ENCODE measurements at places on chromosomes 13 and 19.
A peak's percentile ranks its signal among the peaks of the same experiment; 100 is the strongest.

- peak; percentile 59 for DNase-seq
Measured at GRCh38 chr19:16051254-16052025, 24.9 kb upstream of the TPM4 start.

GRCh38 chr19:18533058-18533457 lies 10.3 kb downstream of the FKBP8 start:
- no peak for DNase-seq

DNA sequence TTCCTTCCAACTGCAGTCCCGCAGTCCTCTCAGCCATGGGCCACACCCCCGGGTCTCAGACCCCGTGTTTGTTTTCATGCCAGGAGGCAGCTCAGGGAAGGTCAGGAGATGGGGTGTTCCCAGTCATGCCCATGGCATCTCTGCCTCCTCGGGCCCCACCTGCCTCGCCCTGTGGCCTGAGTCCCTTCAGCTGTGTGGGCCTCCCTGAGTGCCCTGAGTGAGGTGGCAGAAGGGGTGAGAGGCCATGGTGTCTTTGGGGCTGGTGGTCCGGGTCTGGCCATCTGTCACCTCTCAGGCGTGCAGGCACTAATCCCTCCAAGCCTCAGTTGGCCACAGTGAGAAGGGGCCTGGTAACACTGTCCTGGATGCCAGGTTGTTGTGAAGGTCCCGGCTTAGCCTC lies 10.9 kb upstream of the KDM4B start:
- no peak for DNase-seq

GRCh38 chr13:101272886-101273285 lies 143.4 kb downstream of the NALCN start:
- no peak for DNase-seq

- no peak for DNase-seq
Measured at GRCh38 chr19:31307071-31307669, 42.1 kb downstream of the TSHZ3 start.

- DNase-seq, result no peak
Measured at GRCh38 chr19:46970815-46971214, 48.8 kb upstream of the NPAS1 start.

DNA sequence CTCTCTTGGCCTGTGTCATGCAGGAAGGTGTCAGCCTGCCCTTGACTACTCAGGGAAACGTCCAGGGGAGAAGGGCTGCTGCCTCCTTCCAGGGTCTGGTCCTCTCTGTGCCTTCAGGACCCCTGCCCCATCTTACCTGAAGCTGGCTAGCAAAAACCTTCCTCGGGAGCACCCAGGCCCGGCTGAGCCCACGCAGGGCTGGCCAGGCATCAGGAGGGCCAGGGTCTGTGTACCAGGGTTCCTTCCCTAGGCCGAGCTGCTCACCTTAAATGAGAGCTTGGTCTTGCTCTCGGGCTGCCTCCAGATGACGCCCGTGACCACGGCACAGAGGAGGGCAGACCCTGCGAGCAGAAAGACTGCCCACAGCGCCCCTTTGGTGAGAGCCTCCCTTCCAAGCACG lies 78.6 kb downstream of the SLC7A1 start:
- no peak for DNase-seq

DNA sequence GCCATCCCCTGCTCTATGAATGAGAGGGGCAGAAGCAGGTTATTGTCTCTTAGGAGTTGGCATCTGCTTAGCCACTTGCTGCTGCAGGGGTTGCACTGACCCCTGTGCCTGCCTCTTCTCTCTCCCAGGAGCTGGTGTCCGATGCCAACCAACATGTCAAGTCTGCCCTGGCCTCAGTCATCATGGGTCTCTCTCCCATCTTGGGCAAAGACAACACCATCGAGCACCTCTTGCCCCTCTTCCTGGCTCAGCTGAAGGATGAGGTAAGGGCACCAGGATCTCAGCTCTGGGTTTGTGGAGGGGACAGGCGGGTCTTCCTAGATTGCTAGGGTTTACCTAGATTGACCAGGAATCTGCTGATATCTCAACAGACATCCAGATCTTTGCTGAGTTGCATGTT lies 26.5 kb downstream of the PPP2R1A start:
- DNase-seq, result no peak

- DNase-seq, result no peak
Measured at GRCh38 chr13:74256969-74257368, 122.8 kb upstream of the KLF12 start.

DNA sequence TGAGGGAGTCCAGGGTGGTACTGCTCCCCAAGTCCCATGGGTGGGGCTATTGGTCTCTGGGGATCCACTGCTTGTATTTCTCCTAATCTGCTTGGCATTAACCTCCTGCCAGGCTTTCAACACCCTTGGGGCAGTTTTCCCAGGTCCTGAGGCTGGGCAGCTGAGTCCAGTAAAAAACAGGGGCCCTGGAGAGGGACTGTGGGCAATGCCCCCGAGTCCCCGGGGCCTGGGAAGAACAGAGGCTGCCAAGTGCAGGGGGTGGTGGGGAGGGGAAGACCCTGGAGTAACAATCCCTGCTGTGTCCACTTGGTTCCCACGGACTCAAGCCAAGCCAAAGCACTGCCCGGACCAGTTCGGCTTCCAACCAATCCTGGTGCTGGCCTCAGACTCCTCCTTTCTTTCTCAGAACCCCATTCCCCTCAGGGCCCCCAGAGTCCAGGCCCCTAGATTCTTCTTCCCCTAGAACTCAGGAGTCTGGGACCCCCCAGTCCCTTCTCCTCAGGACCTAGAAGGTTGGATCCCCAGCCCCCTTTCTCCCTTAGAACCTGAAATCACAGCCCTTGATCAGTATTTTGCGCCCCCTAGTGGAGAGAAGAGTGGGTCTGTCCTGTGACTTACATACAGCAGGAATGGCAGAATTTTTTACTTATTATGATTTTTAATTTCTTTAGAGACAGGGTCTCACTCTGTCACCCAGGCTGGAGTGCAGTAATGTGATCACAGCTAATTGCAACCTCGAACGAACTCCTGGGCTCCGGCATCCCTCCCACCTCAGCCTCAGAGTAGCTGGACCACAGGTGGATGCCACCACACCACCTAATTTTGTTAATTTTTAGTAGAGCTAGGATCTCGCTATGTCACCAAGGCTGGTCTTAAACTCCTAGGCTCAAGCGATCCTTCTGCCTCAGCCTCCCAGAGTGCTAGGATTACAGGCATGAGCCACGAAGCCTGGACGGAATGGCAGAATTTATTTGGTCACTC lies 3.7 kb upstream of the CLPTM1 start:
- DNase-seq, result peak; percentile 81

DNA sequence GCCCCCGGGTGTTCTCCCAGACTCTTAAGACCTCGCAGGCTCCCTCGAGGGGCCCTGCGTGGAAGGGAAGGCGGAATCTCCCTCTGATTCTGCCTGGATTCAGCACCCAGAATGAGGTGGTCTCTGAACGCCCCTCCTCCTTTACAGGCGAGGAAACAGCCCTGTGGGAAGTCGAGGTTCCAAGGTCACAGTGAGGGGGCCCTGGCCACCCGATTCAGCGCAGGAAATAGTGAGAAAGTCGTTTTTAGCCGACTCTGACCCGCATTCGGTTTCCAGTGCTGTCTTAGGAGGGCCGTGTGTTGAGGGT lies 1.1 kb downstream of the BSG start:
- no peak for DNase-seq

GRCh38 chr13:35475960-35476943 lies at the start of gene MAB21L1:
MAB21L1 (minus strand) TSS chr13:35476689; CDS start chr13:35476138, 551 bp downstream.
- DNase-seq, result peak; percentile 88

- no peak for DNase-seq
Measured at GRCh38 chr19:43913383-43913782, 21.7 kb downstream of the ZNF45 start.

DNA sequence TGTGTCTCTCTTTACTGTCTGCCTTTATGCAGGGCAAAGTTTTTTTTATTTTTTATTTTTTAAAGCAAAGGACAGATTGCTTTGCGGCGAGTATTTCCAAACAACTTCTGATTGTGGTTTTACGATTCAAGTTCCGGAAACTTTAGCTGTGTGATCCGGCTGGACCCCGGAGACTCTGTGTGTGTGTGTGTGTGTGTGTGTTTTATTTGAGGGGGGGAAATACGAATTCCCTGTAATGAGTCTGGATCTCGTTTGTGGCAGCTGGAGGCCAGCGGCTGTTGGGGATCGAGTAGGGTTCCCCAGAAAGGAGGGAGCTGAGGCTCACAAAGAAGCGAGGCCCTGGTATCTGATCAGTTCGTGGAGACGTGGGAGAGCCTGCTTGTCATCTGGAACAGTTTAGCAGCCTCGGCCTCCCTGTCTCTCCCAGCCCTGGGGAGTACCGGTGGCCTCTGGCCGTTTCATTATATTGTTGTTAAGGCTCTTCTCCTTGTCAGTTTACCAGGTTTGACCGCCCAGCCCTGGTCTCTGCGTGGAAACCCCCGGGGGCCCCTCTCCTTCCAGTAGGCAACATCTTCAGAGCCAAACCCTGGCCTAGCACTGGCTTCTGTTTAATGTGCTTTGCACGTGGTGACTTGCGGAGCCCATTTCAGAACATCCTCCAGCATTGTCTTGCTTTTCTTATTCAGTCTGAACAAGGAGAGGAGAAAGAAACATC lies 1.3 kb downstream of the FARP1 start:
- DNase-seq, result peak; percentile 34

GRCh38 chr19:34104557-34104956 lies 67.7 kb upstream of the LSM14A start:
- DNase-seq, result no peak

DNA sequence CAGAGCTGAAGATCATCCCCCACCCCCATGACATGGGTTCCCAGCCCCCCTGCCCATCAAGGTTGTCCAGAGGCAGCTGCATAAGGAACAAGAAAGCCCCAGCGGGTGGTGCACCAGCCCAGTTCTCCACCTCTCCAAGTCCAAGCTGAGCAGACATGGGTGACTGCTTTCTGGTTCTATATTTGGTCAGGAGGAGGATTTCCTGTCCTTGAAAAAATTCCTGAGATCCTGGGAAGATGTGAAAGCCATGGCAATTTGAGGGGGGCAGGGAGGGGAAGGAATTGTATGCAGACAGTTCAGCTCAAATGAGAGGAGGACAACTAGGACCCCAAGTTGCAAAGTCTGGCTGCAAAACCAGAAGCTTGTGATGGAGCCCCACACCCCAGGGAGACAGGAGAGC lies 55.4 kb upstream of the ADGRE5 start:
- DNase-seq, result no peak

DNA sequence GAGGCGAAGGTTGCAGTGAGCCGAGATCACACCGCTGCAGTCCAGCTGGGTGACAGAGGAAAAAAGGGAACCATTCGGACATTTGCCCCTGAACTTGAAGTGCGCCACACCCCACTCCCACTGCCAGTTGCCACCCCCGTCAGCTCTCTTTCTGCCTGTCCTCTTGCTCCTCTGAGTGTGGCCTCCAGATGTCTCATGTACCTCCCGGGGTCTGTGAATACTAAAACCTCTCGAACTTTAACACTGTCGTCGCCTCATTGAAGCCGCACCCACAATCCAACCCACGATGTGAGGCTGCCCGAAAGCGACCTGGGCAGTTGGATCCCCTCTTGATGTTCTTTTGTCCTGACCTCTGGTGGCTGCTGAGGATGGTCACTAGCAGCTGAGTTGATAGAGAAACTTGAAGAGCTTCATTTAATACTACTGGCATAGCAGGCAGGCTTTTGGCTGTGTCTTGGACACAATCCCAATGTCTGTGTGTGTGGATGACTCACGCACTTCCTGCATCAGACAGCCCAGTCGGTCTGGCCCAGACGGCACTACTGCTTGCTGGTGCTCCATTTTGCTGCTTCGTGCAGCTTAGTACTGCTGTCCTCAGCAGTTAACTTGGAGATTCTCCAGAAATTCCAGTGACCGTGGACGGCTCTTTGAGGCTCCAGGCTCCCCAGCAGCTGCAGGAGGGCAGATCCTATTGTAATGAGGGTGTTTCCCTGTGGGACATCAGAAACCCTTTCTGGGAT lies 4.2 kb downstream of the FPR3 start:
- peak; percentile 77 for DNase-seq

GRCh38 chr13:113581871-113582270 lies 2.7 kb upstream of the TFDP1 start:
- DNase-seq, result no peak

DNA sequence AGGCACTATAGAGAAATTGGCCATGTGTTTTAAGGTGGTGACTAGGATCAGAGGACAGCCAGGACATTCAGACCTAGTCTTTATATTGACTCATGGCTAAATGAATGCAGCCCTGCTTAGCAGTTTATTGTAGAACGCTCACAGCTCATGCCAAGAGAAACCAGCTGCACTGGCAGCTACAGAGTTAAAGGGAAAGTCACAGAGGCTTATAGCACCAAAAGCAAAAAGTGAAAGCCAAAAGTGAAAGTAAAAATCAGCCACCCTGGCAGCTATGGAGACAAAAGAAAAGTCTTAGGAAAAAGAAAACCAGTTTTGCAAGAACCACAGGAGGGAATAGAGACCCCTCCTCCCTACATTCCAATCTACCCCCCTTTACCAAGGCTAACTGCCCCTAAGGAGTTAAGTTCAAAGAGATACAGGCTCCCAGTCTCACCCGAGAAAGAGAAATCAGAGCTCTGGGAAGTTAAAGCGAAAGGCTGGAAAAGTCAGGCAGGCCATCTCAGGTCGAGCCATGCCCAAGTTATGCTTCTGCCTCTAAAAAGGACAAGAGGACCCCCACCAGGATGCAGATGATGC lies 99.0 kb downstream of the ZNF429 start:
- peak; percentile 81 for DNase-seq

DNA sequence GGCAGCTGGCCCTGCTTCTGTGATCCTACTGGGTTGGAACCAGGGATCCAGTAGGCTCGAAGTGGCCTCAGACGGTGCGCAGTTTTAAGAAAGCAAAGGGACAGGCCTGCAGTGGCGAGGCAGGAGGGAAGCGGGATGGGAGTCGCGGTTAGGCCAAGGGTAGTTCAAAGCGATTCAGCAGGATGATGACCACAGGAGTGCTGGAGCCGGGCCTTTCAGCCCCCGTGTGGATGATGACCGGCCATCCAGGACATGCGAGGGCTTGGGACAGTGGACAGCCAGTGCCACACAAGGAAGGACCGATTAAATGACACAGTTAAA lies 854 bp downstream of the RNASEH2B start:
- no peak for DNase-seq

- no peak for DNase-seq
Measured at GRCh38 chr13:35648201-35648600, 171.7 kb upstream of the MAB21L1 start.

DNA sequence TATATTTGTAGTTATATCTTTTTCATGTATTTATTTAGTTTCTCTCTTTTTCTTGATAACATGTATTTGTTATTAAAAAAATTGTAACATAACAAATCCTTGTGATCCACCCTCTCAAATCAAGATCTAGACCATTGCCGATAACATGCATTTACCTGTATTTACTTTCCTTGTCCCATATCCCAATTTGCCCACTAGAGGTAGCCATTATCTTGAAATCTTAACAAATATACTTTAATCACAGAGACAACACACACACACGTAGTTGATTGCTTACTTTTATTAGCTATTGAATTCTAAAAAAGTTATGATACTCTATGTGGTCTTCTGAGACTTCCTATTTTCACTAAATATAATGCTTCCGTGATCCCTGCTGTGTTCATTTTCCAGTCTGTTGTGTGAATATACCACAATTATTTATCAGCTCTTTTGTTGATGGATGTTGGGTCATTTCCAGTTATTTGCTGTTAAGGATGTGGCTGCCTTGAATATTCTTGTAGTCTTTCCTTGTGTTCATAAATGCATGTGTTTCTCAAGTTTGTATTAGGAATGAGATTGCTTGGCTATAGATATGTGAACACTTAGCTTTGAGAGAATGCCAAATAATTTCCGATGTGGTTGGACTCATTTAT lies 31.3 kb upstream of the ZMYM2 start:
- peak; percentile 31 for DNase-seq

GRCh38 chr13:109606520-109606919 lies 179.9 kb downstream of the IRS2 start:
- DNase-seq, result no peak

Data from common myeloid progenitor, CD34-positive (primary cell).